PC-9 (cell line): ENCODE measurements at places on chromosomes 11 and 22. TPM values are rescaled to one million over a fixed set of nuclear protein-coding genes. Genes with fewer than 3 reads are reported as not detected.

CASP5 gene
- not detected in 2 replicates for total RNA-seq

DNA sequence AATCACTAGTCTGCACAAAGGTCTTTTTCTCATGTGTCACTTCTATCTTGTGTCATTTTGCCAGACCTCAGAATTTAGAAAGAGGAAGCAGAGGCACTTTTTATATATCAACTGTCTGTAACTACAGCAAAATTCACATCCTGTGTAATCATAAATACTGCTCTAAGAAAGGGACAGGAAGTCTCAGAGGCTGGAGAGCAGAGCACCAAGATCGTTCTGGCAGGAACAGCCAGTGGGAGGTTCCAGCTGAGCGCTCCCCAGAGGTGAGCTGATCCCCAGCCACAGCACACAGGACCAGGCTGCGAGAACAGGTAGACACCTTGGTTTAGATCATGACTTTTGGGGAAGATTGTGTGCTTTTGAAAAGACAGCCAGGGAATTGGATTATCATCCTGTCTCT is at the start of gene MS4A7:
Gene MS4A7, plus strand, starts transcription at position 179 of the 400 bp plus-strand sequence. CDS start 4,610 bp downstream, outside the sequence.
- no peak for DNase-seq

GRCh38 chr11:13238879-13239514 is 38.6 kb upstream of the BMAL1 start:
- DNase-seq: no peak

DNA sequence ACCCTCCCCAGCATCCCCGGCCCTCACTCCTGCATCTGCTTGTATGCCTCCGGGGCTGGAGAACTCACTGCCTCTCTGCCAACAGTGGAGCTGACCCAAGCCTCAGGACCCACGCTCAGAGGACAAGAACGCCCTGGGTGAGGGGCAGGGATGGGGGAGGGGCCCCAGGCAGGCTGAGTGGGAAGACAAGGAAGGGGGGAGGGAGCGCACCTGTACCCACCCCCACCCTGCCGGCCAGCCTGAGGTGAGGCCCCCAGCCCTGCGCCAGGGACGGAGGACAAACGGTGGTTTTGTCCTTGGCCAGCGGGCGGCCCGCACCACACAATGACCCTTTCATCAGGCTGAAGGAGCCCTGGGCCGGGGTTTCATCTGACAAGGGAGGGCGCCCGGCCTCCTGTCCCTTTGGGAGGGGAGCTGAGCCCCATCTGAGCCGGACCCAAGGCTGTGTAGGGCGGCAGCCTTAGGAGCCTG is 10.0 kb downstream of the WNT7B start:
- DNase-seq: no peak

- no peak for DNase-seq
These were observed 8.1 kb downstream of the OR5A2 start for GRCh38 chr11:59418156-59418555.

DNA sequence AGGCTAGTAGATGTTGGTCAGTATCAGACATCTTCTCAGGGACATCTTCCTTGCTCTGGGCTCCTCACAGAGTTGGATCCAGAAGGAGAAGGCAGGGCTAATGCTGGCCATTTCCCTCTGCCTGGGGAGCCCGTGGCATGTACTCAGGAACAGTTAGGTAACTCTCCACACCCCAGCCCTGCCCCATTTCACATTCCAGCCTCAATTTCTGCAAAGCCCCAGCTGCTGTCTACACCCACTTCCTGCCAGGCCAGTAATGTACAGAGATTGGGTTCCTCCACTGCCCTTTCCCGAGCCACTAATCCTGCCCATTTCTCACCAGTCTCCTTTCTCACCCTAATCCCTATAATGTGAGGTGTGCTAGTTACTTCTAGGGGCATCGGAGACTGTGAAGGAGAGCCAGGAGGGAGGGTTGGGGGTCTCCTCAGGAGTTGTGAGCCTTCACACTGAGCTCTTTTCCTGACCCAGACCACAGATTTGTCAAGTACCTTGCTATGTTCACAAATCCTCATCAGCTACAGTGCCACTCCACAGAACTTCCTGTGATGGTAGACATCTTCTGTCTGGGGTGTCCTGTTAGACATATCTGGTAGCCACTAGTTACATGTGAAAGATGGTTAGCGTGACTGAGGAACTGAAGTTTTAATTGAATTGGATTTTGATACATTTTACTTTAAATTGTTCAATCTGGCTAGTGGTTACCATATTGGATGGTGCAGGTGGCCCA is 1.3 kb upstream of the SEC14L3 start:
- peak; percentile 33 for DNase-seq

DNA sequence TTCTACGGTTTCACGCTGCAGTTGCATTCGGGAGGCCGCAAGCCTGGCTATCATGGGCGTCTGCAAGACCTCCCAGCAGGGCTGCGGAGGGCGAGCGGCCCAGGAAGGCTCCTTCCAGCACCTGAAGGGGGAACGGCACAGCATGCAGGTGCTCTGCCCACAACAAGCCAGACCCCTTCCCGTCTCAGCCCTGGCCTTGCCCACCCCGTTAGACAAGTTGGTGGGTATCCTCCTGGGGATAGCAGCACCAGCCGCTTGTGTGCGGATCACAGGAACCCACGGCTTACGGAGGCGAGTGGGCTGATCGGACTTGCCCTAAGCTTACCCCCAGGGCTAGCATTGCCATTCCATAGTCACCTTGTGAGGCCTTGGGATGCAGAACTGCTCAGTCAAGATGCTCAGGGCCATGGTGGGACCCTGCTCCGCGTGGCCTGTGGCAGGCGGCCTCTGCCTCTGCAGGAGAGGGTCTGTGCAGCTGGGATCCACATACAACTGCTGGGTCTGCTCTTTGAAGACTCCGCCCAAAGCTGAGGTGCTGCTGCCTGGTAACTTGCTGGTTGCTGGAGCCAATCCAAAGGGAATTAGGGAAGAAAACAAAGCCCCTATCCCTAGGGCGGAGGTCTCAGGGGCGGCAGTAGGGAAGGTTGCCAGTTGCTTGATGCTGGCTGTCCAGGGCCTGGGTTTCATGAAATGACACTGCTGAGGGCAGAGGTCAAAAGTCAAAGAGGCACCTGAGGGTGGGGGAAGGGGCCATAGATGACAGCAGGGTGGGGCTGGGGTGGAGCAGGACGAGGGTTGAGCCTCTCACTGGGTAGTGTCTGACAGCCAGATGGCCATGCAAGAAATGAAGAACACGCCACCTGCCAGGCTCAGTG is 1.4 kb upstream of the OSBPL5 start:
- no peak for DNase-seq

DNA sequence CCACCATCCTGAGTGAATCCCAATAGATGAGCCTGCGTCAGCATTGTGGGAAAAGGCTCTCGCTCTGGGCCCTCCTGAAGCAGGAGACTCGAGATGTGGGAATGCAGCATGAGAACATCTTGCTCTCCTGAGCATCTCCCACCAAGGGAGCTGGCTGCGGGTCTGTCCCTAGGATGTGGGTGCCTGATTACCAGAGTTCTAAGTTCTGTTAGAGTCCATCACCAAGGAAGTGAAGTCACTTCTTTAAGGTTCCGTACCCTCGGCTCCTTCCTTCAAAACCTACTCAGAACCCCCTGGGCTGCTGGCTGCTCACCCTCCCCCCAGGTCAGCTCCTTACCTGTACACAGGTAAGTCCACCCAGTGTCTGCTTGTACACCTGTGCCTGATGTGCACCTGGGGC is 100.5 kb upstream of the IGLL5 start:
- DNase-seq: no peak

- DNase-seq: no peak
These were observed 75.7 kb upstream of the MYO18B start for GRCh38 chr22:25666308-25666707.

- no peak for DNase-seq
These were observed at the start of gene BEST1 for GRCh38 chr11:61950035-61950547. TSS of gene BEST1 (plus strand) at chr11:61950351. CDS start at chr11:61951807, 1,456 bp downstream.

DNA sequence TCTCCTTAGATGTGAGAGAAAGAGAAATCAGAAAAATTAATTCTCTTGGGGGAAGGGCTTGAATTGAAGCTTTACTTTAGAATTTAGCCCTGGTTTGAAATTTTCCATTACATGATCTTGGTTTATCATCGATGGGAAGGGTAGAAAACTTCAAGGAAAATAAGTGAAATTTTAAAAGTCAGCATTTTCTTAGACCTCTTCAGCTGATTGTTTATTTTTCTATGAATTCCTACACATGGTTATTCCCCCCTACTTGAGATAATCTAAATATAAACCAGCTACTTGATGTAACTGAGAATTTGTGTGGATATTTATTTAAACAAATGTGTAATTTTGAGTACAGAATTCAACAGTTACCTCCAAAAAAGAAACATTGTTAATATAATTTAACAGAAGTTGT is 10.9 kb downstream of the PIH1D2 start:
- DNase-seq: no peak

DNA sequence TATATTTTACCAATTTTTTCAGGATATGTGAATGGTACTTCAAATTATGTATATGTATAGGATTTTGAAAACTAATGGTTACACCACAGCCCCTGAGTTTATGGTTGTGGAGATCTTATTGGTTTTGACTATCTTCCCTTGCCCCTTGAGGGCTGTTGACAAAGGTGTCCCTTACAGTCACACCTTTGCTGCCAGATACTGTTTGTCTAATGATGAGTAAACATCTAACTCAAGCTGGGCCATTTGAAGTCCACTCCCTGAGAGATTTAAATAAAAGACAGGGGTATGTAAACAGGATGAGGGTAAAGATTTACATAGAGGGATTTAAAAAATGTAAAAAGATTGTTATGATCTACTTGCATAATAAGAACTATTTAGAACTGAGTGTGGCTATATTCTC is 38.9 kb upstream of the LUZP2 start:
- DNase-seq: no peak

ASRGL1 gene
- total RNA-seq: 6.2 and 8.4 TPM in 2 replicates

- DNase-seq: no peak
These were observed 926 bp downstream of the PRR5L start for GRCh38 chr11:36296884-36297543.

LRRC10B gene
- total RNA-seq: 1.0 and 1.1 TPM in 2 replicates
